ENCODE measurements at places on chromosomes 16 and 17.

- no peak for DNase-seq
Observed at GRCh38 chr16:18800775-18801144, 589 bp downstream of the ARL6IP1 start.

DNA sequence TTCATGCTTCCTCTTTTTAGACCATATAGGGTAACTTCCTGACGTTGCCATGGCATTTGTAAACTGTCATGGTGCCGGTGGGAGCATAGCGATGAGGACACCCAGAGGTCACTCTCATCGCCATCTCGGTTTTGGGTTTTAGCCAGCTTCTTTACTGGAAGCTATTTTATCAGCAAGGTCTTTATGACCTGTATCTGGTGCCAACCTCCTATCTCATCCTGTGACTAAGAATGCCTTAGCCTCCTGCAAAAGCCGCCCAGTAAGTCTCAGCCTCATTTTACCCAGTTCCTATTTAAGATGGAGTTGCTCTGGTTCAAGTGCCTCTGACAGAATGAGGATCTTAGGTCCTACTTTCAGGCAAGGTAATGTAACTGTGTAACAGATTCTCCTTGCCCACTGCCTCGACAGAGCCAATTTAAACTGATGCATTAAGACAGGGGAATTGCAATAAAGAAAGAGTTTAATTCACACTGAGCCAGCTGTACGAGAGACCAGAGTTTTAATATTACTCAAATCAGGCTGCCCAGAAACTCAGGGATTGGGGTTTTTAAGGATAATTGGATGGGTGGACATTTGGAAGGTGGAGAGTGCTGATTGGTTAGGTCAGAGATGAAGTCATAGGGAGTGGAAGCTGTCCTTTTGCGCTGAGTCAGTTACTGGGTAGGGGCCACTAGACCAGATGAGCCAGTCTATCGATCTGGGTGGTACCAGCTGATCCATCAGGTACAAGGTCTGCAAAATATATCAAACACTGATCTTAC is 59.9 kb upstream of the ATF7IP2 start:
- DNase-seq: no peak

- no peak for DNase-seq
Observed at GRCh38 chr17:38538906-38539305, 66.8 kb downstream of the SRCIN1 start.

DNA sequence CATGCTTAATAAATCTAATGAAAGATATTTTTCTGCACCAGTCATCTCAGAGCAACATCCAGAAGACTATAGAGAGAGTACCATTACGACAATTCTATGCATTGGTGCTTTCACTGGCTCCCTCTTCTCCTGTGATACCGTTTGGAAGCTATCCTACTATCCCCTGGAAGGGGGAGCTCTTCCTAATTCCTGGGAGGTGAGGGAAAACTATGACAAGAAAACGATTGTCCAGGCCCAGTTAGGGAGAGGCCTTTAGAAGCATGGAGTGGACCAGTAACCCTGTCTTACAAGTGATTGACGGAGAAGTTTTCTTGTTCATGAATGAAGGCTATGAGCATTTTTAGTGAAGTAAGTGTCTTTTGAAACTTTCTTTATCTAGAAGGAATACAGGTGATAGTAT is 150.2 kb downstream of the TANC2 start:
- no peak for DNase-seq

DNA sequence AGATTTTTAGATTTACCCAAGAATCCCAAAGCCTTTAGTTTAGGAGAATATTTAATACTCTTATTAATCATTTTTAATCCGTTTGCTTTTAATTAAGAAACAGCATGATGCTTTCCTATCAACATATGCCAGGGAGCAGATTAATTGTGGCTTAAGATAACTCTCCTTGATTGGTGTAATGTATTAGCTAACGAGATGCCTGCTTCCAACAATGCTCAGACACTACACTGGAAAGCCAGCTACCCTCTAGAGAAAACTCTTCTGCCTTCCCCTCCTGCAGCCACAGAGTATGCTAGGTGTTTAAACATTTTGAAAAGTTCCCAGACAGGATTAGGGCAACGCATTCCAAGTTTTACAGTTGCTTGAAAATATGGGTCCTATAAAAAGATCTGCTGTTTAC is 142.2 kb downstream of the AATF start:
- no peak for DNase-seq

DNA sequence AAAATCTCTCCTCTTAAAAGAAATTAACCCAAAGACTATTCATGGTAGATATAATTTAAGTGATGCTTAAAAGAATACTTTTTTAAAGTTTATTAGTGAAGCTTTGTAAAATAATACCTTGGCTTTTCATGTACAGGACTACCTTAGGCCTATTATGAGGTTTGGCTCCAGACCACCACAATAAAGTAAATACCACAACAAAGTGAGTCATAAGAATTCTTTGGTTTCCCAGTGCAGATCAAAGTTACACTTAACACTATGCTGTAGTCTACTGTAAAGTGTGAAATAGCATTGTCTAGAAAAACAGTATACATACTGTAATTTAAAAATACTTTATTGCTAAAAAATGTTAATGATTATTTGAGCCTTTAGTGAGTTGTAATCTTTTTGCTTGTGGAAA is 31.7 kb downstream of the CLTC start:
- DNase-seq: no peak

GRCh38 chr17:7254511-7254910 is 2.5 kb downstream of the ELP5 start:
- DNase-seq: no peak

DNA sequence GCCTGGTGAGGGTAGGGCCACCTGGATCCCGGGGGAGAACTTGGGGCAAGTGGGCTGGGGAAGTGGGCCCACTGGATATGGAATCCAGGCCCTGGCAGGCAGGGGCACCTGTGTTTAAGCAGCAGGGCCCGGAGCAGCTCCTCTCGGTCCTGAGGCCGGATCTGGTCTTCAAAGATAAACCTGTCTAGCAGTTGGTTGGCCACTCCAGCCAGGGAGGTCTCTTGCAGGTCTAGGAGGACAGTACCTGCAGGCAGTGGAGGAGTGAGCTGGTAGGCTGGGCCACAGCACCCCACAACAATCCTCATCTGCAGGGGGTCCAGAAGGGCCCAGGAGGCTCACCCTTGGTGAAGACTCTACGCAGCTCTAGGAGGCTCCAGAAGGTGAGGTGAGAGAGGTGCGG is 7.6 kb downstream of the SLC4A1 start:
- DNase-seq: no peak

DNA sequence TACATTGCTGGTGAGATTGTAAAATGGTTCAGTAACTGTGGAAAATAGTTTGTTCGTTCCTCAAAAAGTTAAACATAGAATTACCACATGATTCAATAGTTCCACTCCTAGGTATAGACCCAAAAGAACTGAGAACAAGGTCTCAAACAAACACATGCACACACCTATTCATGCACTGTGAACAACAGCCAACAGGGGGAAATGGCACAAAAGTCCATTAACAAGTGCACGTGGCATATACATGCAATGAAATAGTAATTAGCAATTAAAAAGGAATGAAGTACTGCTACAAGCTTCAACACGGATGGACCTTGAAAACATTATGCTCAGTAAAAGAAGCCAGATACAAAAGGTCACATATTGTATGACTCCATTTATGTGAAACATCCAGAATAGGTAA is 23.8 kb downstream of the SDK2 start:
- no peak for DNase-seq

- no peak for DNase-seq
Observed at GRCh38 chr16:7624871-7625766, 292.5 kb downstream of the RBFOX1 start.

DNA sequence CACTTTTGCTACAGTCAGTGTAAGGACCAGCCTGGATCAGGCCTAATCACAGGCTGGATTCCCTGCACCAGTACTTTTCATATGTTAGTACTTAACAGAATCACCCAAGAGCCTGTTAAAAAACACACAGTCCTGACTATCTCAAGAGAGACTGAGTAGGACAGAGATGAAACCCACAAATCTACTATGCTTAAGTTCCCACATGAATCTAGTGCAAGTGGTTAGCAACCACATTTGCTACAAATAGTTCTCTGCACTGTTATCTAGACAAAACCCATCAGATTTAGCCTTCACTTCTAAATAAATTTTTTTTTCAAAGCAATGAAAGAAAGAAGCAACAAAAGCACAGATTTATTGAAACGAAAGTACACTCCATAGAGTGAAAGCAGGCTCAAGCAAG is 38.9 kb downstream of the SSH2 start:
- no peak for DNase-seq

GRCh38 chr16:54216688-54217087 is 69.9 kb downstream of the IRX3 start:
- no peak for DNase-seq

- no peak for DNase-seq
Observed at GRCh38 chr17:45975640-45976295, 23.3 kb upstream of the STH start.

GRCh38 chr16:66408163-66409048 is 18.7 kb upstream of the BEAN1 start:
- DNase-seq: peak; percentile 77

DNA sequence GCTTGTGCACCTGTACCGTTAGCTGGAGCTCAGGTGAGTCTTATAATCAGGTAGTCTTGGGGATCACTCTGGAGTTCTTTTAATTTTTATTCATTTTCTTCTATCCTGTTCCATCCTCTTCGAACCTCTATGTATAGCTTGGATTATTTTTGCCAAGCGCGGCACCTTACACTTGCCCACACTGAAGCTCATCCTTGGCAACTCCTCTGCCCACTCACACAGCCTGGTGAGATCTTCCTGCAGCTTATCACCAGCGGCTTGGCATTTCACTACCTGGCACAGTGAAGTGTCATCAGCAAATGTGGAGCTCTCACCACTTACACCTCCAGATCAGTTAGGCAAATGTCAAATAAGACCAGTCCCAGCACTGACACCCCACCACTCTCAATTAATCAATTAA is 116.7 kb downstream of the CACNG3 start:
- no peak for DNase-seq

DNA sequence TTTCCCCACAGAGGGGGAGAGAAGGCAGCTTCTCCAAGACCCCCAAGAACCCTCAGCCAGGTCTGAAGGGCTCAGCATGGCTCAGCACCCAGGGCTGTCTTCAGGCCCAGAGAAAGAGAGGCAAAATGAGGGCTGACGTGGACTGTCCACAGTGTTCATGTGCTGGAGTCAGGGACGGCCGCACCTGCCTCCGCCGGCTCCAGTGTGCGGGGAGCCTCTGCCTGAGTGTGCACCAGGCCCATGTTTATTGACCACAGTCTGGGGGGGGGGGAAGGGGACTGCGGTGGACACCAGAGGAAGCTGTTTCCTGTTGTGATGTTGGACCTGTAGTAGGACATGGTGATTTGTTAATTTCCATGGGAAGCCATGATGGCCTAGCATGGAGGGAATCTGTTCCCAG is 6.9 kb downstream of the MRM1 start:
- no peak for DNase-seq

DNA sequence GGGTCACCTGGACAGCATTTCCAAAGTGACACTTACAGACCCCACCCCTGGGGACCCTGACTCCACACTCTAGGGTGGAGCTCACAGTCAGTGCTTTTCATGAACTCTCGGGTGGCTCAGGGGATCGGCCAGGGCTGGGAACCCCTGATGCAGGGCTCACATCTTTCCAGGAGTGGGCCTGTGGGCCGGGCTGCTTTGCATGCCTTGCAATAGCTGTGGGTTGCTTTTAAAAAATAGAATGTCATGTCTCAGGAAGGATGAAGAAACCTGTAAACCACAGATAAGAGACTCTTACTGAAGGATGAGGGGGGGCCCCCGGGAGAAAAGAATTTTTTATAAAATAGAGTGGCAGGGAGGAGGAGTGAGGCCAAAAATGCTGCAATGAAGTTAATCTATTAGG is 40.2 kb downstream of the RBFOX3 start:
- no peak for DNase-seq

GRCh38 chr17:34443619-34444469 is 80.8 kb upstream of the CCL1 start:
- DNase-seq: no peak

DNA sequence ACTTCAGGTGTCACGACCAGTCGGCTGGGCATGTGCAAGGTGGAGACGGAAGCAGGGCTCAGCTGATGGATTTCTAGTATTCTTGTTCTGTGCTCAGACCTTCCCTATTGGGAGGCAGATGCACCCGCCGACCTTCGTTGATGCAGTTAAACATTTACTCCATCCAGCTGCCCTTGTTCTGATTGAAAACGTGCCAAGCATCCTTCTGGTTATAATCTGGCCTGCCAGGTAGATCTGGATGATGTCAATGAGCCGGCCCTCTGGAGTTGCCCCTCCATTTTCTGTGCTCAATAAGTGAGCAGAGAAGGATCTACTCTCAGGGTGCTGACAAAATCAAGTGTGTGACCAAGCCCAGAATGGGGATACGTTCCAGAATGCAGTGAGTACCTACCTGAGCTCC is 38.3 kb downstream of the CCDC182 start:
- no peak for DNase-seq

- DNase-seq: no peak
Observed at GRCh38 chr16:86852135-86852534, 273.8 kb downstream of the FOXL1 start.

DNA sequence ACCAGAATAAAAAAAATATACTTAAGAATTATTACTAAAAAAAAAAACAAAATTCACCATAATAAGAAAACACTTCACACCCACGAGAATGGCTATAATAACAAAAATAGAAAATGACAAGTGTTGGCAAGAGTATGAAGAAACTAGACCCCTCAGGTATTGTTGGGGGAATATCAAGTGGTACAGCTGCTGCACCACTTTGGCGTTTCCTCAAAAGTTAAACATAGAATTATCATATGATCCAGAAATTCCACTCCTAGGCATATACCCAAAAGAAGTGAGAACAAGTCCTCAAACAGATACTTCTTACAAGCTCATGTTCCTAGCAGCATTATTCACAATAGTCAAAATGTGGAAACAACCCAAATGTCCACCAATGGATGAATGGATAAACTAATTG is 26.3 kb downstream of the AMFR start:
- no peak for DNase-seq

GRCh38 chr16:70359552-70359951 is 12.8 kb downstream of the DDX19A start:
- no peak for DNase-seq

GRCh38 chr16:57601801-57602478 is 26.5 kb upstream of the ADGRG1 start:
- peak; percentile 30 for DNase-seq

- DNase-seq: peak; percentile 63
Observed at GRCh38 chr16:89330177-89330856, 112.8 kb downstream of the ZNF778 start.

DNA sequence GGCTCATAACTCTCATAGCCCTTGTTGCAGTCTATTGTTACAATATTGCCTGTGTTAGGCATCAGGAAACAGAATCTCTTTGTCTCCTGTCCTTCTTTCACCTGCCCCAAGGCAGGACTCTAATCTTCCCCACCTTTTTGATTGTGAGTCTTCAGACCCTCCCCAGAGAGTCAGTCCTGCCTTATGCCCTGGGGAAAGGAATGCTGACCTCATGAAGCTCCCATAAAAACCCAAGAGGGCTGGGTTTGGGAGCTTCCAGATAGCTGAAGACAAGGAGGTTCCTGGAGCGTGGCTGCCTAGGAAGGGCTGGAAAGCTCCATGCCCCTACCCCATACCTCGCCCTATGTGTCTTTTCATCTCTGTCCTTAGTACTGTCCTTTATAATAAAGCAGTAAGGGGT is 688.8 kb downstream of the WWOX start:
- no peak for DNase-seq

- no peak for DNase-seq
Observed at GRCh38 chr17:13475574-13476223, 126.0 kb downstream of the HS3ST3A1 start.

- DNase-seq: no peak
Observed at GRCh38 chr16:55868980-55869379, 6.2 kb downstream of the CES5A start.

Measured in brain microvascular endothelial cell (primary cell).